Left ventricle myocardium superior (tissue), 1 donor: ENCODE measurements at places on chromosomes 2 and 18. TPM values are rescaled to one million over a fixed set of nuclear protein-coding genes. Genes with fewer than 3 reads are reported as not detected.
A peak's percentile ranks its signal among the peaks of the same experiment; 100 is the strongest.

ANKRD36 gene
- 5.5 TPM for total RNA-seq

- DNase-seq, result no peak
Measured at GRCh38 chr2:159549234-159549633, 67.1 kb downstream of the BAZ2B start.

STPG4 gene
- not detected for total RNA-seq

DNA sequence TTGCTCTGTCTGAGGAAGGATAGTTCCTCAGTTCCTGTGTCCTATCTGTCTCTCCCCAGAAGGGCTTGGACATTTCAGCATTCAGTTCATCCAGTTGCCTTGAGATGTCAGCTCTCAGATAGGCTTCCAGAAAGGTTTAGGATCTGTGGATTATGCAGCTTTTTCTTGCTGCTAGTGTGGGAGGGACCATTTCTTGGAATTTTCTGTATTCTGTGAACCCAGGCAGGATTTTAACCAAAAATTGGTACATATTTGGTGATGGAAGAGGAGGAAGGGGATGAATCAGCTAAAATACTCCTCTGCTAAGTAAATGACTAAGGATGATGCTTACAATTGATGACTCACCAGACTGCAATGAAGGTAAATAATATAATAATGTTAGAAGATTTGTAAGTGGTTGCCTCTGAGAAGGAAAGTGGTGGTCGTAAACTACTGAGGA is 58.6 kb upstream of the DOCK10 start:
- DNase-seq, result no peak

DNA sequence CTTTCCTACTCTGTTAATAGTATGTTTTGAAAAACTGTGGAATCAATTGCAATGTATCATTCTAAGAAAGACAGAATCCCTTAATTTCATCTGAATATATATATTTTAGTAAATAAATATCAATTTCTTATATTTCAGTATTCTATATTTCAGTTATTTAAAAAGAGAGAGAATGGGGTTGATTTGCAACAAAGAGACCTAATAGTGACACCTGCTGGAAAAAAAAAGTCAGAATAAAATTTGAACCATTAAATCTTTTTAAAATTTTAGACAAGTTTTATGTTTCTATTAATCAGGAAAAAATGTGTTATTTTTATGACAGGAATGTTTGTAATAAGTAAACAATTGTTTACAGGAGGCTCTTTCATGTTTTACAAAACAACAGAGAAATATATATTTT is 20.7 kb upstream of the CCNT2 start:
- DNase-seq, result no peak

DNA sequence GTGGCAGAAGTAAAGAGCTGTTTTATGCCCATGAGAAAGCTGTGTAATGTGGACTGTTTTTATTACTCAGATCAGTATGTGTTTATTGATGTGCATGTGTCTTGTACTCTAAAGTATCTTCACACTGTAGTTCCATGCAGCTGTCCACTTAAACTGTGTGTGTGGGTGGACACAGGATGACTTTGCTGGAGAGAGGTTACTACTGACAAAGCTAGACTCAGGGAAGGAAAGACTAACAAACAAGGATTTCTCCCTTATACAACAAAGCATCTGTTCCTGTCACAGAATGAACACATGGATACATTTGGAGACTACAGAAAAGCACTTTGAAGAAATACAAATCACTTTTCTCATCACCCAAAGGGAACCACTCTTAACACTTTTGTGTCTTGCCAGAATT is 10.0 kb downstream of the FHOD3 start:
- DNase-seq, result no peak

GRCh38 chr2:103743195-103743594 is 981.4 kb downstream of the TMEM182 start:
- no peak for DNase-seq

DNA sequence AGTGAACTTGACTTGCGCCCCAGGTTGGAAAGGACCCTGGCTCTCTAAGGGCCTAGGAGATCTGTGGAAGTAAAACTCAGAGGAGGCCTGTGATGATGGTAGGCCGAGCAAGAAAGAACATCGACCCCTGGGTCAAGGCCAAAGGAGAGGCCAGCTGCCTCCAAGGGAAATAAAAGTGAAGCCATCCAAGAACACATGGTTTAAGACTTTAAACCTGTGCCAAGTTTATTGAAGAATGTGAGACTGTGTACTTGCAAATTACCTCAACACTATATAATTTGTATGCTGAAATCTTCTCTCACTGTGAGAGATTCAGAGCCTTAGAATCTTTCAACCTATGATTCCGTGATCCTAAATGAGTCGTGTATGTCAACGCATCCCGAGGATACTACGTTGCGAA is 40.7 kb upstream of the COBLL1 start:
- DNase-seq, result no peak

DNA sequence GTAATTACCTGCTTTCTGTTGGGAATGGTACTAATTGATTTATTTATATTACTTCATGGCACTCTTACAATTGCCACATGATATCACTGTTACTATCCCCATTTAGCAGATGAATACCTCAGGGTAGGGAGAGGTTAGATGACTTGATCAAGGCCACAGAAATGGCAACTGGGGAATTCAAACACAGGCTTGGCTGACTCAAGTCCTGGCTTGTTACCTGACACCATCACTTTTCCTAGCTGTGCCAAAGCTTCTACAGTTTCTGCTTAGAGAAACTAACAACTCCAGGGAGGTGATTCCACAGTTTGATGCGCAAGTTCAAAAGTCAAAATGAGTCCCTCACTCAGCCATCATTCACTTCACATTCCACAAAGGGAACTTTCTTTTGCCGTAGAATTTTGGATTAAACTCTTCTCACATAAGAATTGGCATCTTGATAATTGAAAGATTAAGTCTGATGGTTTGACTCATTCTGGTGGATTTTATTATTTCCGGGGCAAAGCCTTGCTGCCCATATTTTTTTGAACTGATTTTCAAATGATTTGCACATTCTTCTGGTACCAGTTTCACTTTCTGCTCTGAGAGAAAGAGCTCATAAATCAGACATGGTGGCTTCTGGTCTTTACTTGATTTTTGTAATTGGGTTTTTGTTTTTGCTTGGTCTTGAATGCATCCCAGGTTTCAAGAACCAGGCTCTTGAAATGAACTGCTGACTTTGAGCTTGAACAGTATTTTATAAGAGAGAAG is 656.8 kb downstream of the BCL11A start:
- DNase-seq, result no peak

FN1 gene
- total RNA-seq, result 68.9 TPM

- peak; percentile 76 for DNase-seq
Measured at GRCh38 chr2:109284826-109285225, 155.8 kb downstream of the SH3RF3 start.

ADRA2B gene
- 5.0 TPM for total RNA-seq

DNA sequence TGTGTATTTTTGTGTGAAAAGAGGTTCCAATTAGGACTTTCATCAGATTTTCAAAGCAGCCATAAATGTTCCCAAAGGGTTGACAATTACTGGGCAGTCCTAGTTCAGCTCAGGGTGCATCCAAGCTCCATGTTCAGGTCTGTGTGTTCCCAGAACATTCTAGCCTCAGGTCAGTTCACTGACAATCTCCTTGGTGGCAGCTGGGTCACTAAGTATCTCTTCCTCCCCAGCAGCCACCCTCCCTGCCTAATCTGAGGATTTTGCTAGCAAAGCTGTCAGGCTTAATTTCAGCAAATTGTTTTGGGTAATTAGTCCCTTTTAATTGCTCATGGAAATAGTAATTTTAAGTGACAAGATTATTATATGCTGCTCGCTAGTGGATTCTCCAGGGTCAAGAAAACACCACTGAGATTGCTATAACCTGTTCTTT is 29.8 kb downstream of the UPP2 start:
- DNase-seq, result no peak

DNA sequence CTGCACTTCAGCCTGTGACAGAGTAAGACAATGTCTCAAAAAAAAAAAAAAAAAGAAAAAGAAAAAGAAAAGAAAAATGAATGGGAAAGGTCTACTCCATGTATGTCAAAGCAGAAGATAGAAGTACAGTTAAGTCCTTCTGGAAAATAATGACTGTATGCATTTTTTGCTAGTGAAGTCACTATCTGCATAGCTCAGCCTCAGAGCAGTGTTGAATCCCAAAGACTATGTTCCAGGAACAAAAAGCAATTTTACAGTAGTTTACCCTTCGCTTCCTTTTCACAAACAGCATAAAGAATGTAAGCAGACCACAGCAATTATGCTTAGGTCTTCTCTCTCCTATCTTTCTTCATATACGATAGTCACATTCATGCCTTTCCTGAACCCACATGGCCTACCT is 497.4 kb downstream of the CMPK2 start:
- no peak for DNase-seq
